Stimulated activated CD4-positive, alpha-beta T cell treated with anti-CD3 and anti-CD28 coated beads, Interleukin-2, amount 100 ng/mL, for 4 hours (primary cell): ENCODE measurements at places on chromosomes 4 and X.

- DNase-seq: no peak
Observed at GRCh38 chr4:67899096-67899495, 15.3 kb upstream of the TMPRSS11D start.

GRCh38 chr4:174444390-174444789 is 77.9 kb downstream of the HPGD start:
- no peak for DNase-seq

- DNase-seq: no peak
Observed at GRCh38 chr4:15368856-15369255, 59.0 kb upstream of the C1QTNF7 start.

GRCh38 chr4:142265536-142265935 is 580.6 kb downstream of the INPP4B start:
- no peak for DNase-seq

DNA sequence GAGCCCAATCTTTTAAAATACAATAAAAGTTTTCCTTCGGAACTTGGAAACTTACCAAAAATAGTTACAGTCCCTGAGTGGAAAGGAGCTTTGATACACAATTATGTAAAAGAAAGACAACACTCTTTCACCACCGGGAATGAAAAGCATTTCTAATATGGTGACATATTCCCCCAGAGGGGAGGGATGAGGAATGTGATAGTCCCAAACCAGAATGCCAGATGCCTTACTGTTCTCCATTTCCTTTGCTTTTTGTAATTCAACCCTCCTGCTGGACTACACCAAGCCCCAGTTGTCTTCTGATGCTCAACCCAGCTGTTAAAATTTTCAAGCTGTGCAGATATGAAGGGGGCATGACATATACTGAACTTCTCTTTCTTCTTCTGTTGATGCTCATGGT is 4.1 kb downstream of the PRIMPOL start:
- no peak for DNase-seq

- no peak for DNase-seq
Observed at GRCh38 chr4:118883861-118884260, 4.8 kb upstream of the SYNPO2 start.

DNA sequence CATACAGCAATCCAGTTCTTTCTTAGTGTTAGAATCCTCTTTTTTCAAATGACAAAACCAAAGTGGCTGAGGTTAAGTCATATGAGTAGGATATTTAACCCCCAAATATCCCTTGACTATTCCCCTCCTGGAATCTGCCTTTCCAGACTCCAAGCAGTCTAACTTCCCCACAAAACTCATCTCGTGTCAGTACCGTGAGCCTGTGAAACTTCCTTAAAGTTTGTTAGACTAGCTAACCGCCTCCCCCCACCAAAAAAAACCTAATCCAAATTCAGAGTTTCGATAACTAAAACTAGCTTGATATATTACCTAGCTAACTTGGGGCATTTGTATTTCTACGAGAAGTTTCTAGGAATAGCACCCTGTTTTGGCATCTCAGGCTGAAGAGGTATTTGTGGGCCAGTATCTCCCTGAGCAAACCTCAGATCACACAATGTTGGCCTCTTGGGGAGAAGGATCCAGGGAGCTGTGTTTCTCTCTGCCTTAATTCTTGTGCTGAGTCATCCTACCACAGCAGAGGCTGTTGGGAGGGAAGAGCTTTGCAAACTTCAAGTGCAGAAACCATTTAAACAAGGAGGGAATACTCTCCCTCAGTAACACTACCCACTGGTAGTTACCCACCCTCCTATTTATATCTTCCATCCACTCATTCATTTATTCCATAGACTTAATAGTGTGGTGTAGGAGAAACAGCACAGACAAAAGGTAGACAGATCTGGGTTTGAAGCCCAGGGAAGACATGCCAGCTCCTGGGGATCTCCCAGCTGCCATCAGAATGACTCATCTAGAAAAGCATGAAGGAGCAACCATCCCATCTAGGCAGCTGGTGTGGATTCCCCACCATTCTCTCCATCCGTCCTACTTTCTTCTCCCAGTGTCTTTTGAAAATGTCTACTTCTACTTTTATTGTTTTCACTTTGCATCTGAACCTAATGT is 39.3 kb upstream of the TXK start:
- no peak for DNase-seq

DNA sequence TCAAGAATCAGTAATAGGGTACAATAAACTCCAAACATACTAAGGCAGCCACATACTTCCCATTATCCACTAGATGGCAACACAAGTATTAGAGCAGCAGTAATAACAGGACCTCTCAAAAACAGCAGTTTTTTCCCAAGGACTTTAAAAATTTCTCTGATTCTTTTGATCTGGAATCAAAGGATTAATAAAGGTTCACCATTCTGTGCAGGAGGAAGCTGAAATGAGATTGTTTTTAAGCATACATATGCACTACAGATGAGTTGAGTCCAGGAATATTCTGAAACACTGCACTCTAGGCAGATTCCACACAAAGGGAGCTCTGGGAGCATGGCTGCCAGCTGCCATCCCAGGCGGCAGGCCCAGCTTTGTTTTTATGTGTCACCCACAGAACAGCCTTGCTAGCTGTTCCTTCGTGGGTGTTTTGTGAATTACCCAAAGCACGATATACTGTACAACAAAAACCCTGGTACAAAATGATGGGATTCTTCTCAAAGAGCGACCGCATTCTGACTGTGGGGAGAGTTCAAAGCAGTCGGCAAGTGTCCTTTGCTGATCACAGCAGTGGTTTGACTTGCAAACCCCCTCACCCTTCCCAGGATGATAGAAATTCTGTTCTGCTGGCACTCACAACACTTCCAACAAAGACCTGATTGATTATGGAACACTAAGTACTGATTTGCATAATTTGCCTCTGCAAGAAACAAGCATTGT is 61.0 kb downstream of the STX18 start:
- DNase-seq: no peak

DNA sequence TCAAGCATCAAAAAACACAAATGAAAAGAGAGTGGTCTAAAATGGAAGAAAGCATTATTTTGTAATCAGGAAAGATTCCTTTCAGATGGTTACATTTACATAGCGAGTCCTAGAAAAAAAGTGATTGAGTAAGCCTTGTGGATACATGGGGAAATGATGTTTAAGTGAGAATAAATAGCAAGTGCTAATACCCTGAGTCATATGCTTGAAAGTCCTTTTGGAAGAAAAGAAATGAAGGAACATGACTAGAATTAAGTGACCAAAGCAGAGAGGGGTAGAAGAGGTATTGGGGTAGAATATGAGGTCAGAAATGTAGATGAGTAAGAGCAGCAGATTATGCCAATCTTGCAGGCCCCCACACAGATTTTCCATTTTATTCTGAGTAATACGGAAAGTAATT is 814.8 kb upstream of the GRID2 start:
- DNase-seq: no peak

DNA sequence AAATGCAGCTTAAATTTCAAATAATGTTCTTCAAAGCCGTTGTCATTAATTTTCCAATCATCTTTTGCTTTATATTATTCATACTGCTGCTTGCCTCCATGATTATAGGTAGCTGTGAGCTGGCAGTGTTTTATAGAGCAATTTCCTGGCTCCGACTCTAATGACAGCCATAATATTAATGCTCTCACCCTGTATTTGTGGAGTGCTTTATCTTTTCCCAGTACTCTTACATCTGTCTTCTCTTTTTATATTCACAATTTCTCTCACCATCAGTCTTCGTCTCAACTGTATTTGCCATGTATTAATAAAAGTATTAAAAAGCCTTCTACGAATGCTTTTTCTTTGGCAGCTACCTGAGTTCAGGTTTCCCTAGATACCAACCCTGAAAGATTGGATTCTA is 21.0 kb downstream of the ATXN3L start:
- no peak for DNase-seq

DNA sequence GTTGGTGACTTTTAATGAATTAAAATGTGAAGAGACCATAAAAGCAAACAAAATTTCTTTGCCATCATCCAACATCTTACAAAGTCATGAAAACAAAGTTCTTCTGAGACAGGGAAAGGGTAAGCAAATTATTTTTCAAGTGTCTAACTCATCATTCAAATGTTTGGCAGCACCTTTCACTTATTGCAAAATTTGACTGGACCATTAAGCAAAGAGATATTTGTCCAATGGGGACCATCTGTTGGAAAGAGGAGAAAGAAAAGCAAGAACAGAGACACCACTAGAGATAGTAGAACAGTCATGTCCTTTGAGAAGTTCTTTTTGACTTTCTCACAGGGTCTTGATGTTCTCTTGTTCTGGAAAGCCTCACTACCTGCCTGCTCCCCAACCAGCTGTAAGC is 330.1 kb downstream of the PAPSS1 start:
- no peak for DNase-seq

DNA sequence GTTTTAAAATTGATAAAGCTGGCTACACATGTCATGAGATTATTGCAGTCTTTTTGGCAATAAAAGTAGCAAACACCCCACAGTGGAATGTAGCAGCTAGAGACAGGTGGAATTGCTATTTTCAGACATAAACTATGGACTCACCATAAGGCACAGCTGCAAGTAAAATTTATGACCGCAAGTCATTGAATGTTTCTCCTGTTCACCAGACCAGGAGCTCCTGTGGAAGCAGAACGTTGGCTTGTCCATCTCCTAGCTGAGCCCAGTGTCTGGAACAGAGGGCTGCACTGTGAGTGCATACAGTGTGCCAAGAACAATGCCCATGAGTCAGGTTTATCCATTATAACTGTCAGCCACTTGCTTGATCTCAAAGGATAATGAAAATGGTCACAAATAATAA is 538.2 kb downstream of the INPP4B start:
- no peak for DNase-seq

GRCh38 chrX:46433892-46434291 is 111.3 kb downstream of the ZNF674 start:
- no peak for DNase-seq

DNA sequence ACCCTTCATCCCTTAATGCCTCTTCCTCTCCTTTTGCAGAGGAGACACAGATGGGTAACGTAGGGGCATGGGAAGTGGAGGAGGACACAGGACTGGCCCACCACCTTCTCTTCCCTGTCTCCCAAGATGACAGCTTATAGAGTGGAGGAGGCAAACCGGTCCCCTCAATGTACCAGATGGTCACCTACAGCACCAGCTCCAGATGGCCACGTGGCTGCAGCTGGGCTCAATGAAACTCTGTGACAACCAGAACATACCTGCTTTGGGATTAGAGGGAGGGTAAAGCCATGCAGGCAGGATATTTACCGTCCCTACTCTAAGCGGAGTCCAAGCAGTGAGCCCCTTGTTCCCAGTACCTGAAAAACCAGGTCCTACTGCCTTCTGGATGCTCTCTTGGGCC is 7.5 kb upstream of the KLHL15 start:
- DNase-seq: no peak

GRCh38 chrX:144616317-144616716 is 631.0 kb upstream of the SPANXN1 start:
- DNase-seq: no peak

DNA sequence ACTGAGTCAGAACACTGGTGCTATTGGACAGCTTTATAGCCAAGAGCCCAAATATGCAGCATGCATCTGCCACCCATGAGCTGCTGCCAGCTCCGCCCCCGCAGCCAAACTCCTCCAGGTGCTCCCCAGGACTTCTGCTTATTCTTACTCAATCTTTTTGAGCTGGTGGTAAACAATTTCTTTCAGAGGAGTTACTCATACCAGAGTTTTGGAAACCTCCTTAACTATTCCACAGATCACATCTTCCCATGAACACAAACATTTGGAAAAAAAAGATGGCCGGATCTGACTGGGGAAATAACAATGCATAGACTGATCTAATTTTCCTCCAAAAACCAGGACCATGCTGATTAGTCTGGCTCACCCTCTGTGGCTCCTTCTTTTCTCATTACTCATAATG is 399.9 kb downstream of the GPM6A start:
- DNase-seq: no peak

GRCh38 chr4:88573995-88574394 is 18.3 kb upstream of the HERC3 start:
- no peak for DNase-seq

- DNase-seq: no peak
Observed at GRCh38 chr4:41385481-41385880, 128.8 kb downstream of the UCHL1 start.

- no peak for DNase-seq
Observed at GRCh38 chrX:97229318-97229717, 345.6 kb downstream of the RPA4 start.

DNA sequence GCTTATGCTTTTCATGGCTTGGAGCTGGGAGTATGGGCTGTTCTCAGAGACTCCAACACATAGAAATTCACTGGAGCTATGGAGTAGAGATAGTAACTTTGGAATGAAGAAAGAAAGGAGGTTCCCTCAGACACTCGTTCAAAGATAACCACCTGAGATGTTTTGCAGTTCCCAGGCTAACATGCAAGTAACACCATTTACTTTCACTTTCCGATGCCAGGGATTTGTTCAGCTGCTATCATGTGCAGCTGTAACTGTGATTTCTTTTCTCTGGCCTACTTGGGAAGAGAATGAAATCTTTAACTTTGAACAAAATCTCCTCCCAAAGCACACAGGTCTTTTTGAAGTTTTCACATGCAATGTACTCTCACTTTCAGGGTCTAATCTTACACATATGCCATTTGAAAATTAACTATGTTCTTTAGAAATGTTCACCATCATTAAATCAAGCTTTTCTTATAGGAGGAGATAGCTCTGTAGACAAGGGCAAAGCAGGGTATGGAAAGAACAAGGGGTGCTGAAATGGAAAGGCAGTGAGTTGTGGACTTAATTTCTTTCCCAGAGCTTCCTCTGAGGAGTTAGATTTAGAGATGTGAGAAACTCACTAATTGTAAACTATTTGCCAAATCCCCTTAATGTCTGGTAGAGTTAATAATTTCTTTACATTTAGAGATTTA is 514.3 kb downstream of the PDHA2 start:
- no peak for DNase-seq

DNA sequence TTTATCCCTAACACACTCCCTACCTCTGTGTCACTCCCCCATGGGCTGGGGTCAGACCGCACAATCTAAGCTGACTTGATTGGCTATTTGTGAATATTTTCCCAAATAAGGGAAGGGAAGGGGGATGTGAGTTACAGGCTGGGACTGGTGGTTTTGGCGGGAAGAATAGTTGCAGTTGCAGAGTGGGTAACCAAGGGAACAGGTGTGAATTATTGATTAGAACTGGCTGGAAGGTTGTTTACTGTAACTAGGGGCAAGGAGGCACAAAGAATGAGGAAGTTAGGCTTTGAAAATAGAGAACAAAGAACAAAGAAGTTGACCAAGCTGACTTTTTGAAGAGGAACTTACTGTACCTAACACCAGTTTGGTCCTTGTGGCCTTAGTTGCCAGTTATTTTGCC is 88.0 kb upstream of the XAGE2 start:
- DNase-seq: no peak

- peak; percentile 18 for DNase-seq
Observed at GRCh38 chr4:56468097-56468422, 643 bp downstream of the SRP72 start.
